Activated T-helper 9 cell treated with anti-CD3 and anti-CD28 coated beads, Interleukin-2, amount 50 U/mL, for 16 hours (primary cell): ENCODE measurements at places on chromosomes 5 and 9.
A peak's percentile ranks its signal among the peaks of the same experiment; 100 is the strongest.

- no peak for DNase-seq
Measured at GRCh38 chr5:170334626-170335025, 37.0 kb upstream of the LCP2 start.

DNA sequence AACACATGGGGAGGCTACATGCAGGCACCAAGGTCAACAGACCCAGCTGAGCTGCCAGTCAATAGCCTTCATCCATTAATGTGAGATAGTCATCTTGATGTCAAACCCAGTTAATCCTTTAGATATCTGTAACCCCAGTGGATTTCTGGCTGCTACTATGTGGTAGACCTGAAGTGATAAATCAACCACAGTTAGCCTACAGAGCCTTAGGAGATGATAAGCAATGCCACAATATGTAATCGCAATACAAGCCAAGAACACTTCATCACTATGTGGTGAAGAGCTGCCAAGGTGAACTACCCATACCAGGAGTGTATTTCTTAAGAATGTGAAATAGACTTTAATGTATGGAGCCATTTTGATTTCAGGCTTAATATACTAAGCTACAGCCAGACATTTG is 1175.5 kb downstream of the DTWD2 start:
- no peak for DNase-seq

GRCh38 chr5:158751961-158752655 is 347.6 kb downstream of the EBF1 start:
- no peak for DNase-seq

DNA sequence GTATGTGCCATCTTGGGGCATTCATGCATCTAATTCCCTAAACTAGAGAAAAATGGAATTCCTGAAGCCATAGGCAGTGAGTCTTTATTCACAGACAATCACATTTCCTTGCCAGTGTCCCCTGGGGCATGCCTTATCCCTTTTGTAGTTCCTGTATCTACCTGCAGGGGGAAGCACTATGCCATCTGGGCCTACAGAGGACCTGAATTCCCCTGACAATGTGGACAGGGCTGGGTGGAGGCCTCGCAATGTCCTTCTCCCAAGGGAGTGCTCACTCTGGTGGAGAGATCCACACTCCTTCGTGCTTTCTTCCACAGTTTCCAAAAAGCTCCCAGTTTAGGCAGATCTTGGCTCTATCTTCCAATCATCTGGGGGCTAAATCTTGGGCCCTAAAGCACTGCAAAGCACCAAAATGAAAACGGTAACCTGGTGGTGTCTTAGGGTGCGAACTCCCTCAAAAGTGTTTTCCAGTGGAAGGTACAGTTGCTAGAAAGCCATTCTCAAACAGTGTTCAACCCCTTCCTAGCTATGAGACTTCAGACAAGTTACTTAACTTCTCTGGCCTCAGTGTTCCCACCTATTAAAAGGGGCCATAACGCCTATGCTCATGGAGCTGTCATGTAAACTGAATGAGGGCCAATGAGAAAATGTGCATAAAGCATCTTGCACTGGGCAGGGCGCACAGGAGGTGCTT is 17.5 kb downstream of the WHRN start:
- DNase-seq, result peak; percentile 31

DNA sequence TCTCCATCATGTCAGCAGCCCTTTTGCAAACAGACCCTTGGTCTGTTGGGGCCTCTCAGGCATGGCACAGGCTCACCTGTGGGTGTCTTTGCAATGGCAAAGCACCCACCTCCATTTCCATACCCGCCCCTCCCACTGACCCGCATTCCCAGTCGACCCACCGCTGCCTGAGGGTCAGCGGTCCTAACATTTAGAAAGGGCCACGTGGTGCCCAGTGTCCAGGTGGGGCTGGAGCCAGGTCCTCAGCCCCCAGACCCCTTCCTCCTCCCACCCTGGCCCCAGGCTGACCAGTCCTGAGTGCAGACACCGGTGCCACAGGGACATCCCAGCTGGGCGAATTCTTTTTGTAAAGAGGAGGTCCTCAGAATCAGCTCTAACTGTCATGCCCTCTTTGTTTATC is 43.3 kb upstream of the CEP72 start:
- no peak for DNase-seq
